ENCODE measurements at places on chromosomes 2 and 18. TPM values are rescaled to one million over a fixed set of nuclear protein-coding genes. Genes with fewer than 3 reads are reported as not detected.

NLRC4 gene
- total RNA-seq = not detected

CLHC1 gene
- 8.5 TPM for total RNA-seq

RGPD3 gene
- total RNA-seq = 0.31 TPM

DNA sequence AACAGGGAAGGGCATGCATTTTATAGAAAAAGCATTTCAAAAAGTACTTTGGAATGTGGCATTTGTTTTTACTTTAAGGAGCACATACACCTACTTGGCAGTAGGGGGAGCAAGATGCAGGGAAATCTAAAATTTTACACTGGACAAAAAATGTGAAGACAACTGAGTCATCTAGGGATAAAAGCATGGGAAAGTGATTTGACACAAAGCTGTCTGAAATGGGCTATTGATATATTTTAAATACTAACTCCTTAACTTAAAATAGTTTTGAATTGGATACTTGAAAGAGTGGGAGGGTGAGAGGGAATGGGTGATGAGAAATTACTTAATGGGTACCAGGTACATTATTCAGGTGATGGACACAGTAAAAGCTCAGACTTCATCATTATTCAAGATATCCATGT, 15.8 kb downstream of the TMEM200C start:
- DNase-seq = no peak
- no peaks in the 10 kb centered on the region for H3K4me1 ChIP-seq
- H3K27ac ChIP-seq = no peak overlapping the region

DNA sequence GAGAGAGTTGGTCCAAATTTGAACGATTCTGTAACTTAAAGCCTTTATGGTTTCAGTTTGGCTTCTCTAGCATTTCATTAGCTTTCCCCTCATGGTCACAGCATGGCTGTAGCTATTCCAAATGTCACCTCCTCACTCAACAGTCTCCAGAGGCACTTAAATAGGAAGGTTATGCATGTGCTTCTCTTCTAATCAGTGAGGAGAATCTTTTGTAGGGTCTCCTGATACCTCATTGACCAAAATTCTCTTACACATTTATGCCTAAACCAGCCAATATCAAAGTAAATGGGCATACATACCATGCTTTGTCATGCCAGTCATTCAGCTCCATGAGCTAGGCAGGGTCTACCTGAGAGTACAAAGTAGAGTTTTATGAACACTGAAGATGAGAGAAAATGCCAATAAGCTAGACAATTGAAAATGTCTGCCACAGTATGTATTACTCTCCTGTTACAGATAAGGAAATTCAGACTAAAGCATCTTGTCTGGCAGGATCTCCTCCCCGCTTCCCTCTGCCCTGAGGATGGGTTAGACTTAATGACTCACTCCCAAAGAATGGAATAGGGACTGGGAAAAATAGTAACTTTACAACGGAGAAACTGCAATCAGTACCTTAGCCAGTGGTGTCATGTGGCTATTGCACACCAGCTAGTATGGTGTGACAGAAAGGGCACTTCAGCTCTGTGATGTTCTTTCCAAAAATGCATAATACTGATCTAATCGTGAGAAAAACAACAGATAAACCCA, 15.4 kb downstream of the DSG2 start:
- no peak for DNase-seq
- no peak overlapping the region for H3K4me3 ChIP-seq
- no peaks in the 10 kb centered on the region for H3K36me3 ChIP-seq
- no peak overlapping the region for H3K27ac ChIP-seq
- H3K4me1 ChIP-seq = no peaks in the 10 kb centered on the region
- H3K27me3 ChIP-seq = no peaks in the 10 kb centered on the region

DNA sequence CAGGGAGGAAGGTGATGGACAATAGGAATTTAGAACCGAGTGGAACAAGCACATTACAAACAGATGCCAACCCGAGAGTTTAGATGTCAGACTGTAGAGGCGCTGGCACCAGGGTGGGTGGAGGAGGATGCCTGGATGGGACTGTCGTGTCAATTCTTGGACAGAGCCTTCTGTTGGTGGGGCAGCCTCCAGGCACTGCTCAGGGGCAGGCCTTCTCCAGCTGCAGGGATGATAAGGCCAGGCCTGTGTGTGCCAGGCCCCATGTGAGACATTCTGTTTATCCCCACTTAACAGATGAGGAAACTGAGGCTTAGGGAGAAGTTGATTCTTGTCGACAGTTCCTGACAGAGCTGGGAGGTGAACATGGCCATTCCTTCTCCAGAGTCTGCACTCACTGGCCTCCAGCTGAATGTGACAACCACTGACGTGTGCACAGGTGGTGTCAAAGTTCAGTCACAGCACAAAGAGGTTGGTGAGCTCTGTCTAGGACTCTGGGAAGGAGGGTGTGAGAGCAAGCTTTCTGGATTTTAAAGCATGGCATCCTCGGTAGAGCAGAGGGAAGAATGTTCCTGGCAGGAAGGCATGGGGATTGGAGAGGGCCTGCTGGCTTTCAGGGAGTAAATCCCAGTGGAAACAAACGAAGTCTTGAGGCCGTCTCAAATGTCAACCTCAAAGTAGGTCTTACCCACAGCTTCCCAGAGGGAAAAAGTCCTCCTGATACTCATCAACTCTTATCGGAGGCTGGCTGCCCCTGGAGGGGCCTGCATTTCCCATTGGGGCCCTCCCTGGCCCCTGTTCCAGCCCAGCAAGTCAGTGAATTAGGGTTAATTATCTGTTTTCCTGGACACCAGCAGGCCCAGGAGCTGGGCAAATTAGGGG, 52.4 kb downstream of the GLI2 start:
- H3K27me3 ChIP-seq = no peaks in the 10 kb centered on the region
- no peak overlapping the region for H3K4me3 ChIP-seq
- H3K36me3 ChIP-seq = no peaks in the 10 kb centered on the region
- DNase-seq = no peak
- no peak overlapping the region for H3K27ac ChIP-seq

- peaks cover 30% of the 10 kb centered on the region for H3K4me1 ChIP-seq
- DNase-seq = no peak
- H3K36me3 ChIP-seq = peaks cover 81% of the 10 kb centered on the region
- H3K4me3 ChIP-seq = no peak overlapping the region
- H3K27ac ChIP-seq = no peak overlapping the region
- H3K27me3 ChIP-seq = no peaks in the 10 kb centered on the region
Measured at GRCh38 chr2:241680827-241681599, 5.6 kb downstream of the DTYMK start.

DNA sequence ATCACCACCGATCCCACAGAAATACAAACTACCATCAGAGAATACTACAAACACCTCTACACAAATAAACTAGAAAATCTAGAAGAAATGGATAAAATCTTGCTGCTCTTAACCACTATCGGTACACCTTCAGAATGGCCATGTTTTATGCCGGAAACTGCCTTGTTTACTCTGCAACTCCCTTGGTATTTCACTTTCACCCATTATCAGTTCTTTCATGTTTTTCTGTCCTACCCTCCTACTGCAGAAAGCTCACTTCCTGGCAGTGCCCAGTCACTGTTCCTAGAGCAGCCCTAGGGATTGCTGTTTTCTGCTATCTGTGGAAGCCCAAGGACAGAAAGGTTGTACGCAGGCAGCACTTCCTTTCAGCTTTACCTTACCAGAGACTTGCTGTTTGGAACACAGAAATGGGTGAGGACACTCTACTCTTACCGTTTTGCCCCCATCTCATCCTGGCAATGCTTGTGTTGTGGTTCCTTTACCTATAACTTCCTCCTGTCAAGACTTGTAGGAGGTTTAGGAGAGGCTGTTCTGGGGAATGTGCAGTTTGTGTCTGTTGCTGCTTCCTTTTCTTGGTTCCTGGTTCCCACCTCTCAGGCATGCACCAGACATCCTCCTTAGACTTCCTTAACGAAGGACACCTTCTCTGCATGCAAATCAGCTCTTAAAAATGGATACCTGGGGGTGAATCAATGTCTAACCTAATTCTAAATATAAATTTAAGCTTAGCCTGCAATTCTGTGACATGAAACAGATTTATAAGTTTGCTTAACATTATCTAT, 394.4 kb downstream of the SPAG16 start:
- no peaks in the 10 kb centered on the region for H3K4me1 ChIP-seq
- no peaks in the 10 kb centered on the region for H3K36me3 ChIP-seq
- H3K27ac ChIP-seq = no peak overlapping the region
- H3K4me3 ChIP-seq = no peak overlapping the region

GRCh38 chr18:10482363-10482984, 28.0 kb downstream of the APCDD1 start:
- DNase-seq = no peak
- H3K27ac ChIP-seq = no peak overlapping the region
- H3K4me1 ChIP-seq = peaks cover 16% of the 10 kb centered on the region
- H3K4me3 ChIP-seq = no peak overlapping the region

DNA sequence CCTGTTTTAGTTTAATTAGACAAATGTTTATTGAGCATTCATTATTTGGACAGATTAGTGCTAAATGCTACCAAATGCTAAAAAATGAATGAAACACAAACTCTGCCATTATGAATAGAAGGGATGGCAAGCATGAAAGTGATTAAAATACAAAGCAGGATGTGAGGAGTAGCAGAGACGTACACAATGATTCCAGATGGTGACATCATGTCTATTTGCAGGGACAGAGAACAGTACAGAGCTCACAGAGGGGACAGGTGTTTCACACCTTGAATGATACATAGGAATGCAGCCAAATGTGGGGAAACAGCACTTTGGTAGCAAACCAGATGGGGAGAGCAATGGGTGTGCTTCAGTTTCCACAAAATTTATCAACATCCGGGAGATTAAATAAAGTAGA, 76.3 kb downstream of the CD226 start:
- peaks cover 2% of the 10 kb centered on the region for H3K4me1 ChIP-seq
- H3K27me3 ChIP-seq = no peaks in the 10 kb centered on the region
- no peak overlapping the region for H3K4me3 ChIP-seq
- no peak overlapping the region for H3K27ac ChIP-seq
- no peak for DNase-seq
